OCI-LY7 (cell line): ENCODE measurements at places on chromosomes 3 and 15. TPM values are rescaled to one million over a fixed set of nuclear protein-coding genes. Genes with fewer than 3 reads are reported as not detected.

The TMCO5A gene
- not detected in 2 replicates for total RNA-seq

DNA sequence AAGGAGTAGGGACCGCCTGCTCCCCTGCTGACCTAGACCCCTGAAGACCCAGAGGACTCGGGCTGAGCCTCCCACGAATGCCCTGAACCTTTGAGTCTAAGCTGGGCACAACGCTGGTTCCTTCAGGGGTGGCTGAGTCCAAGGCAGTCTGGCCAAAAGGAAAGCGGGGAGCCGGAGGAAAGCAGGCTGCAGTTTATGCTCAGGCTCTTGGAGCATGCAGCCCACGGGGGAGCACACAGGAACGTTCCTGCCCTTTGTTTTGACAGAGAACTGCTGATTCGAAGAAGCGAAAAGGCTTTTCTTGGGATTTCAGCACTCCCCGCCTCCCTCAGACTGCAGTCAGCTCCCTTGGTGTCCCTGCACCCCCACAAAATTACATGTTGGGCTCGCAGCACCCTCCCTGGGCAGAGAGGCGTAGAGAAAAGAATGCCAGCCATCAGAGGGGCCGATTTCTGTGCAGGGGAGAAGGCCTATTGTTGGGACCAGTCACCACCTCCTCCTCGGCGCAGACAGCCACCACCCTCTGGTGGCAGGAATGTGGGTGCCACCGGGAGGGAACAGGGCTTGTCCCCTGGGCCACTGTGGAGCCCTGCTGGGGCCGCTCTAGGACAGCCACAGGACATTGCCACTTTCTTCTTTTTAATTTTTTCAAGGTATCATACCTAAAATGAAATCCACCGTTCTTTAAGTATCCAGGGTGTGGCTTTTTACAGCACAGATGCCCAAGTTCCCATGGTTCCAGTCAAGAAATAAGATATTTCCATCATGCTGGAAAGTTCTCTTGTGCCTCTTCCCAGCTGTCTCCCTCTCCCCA, 72.2 kb downstream of the SMAD6 start:
- peak; percentile 71 for DNase-seq

The KCNMB3 gene
- not detected in 2 replicates for total RNA-seq

DNA sequence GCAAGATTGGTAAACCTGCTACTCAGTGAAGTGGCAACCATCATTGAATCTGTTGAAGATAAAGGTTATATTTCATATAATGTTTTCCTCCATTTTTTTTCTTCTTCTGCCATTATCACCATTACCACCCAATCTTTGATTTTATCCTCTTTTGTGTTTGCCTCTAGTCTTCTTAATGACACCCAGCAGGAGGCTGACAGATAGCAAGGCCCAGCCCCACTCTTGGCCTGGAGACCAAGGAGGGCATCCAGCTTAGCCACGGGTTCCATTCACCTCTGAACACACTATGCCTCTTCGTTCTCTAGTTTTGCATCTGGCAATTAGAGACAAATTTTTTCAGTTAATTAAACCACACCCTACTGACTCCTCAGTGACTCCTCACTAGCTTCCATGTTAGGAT, 129.7 kb downstream of the TPRG1 start:
- no peak for DNase-seq

The GP5 gene
- total RNA-seq = not detected in 2 replicates

DNA sequence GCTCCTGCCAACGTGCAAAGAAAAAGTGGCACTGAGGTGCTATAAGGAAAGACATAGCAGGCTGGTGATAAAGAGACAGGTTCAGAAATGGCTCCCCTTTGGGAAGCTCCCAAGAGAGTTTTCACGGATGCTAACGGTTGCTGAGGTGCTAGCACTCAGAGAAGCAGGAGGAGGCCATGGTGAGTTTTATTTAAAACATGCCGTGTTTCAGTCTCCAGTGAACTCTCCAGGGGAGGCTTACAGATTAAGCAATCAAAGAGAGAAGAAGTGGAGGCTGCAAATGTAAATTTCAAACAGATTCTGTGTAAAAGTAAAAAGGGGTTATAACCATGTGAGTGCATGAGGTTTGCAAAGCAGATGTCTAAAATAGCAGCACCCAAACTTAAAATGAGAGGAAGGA, 346.2 kb downstream of the NTRK3 start:
- DNase-seq = no peak

- no peak for DNase-seq
Observed at GRCh38 chr3:178353006-178353694, 183.1 kb upstream of the KCNMB2 start.

DNA sequence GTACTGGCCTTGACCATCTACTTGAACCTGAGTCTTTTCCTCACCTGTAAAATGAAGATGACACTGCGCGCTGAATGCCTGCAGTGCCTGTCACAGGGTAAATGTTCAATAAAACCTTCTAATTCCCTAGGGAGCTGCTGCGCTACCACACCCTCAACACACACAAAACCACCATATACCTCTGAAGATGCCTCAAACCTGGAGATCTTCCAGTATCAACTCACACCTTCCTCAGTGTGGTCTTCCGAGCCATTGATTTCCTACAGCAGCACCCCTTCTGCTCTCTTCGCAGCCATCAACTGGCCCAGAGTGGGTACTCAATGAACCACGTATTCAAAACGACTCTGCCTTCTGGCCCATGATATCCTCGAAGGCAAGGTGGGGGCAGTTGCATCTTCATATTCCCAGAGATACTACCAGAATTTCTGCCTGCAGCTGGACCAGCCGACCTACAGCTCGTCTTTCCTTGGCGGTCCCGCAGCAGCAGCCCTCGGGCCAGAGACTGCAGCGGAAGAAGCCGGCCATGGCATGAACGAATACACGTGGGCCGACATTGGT, 695 bp downstream of the RPL32 start:
- peak; percentile 63 for DNase-seq

GRCh38 chr3:101414121-101414520, 93.7 kb upstream of the IMPG2 start:
- no peak for DNase-seq

GRCh38 chr3:5002174-5002870, 23.1 kb downstream of the BHLHE40 start:
- no peak for DNase-seq

DNA sequence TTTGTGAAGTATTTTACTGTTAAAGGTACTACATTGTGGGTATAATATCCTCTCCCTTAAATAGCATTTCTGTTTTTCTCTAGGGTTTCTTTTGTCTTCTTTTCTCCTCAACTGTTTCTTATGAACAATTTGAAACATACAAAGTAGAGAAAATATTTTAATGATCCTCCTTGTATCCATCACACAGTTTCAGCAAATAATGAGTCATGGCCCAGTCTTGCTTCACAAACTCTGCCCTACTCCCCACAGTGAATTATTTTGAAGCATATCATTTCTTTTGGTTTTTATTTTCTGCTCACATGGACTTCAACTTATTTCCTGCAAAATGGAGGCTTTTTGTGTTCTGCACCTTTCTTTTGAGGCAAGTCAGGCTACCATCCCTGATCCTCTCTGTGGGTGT, 6.1 kb upstream of the SCAANT1 start:
- DNase-seq = no peak

- no peak for DNase-seq
Observed at GRCh38 chr15:46751303-46751702, 966.0 kb upstream of the SEMA6D start.

The AADACL2 gene
- not detected in 2 replicates for total RNA-seq

DNA sequence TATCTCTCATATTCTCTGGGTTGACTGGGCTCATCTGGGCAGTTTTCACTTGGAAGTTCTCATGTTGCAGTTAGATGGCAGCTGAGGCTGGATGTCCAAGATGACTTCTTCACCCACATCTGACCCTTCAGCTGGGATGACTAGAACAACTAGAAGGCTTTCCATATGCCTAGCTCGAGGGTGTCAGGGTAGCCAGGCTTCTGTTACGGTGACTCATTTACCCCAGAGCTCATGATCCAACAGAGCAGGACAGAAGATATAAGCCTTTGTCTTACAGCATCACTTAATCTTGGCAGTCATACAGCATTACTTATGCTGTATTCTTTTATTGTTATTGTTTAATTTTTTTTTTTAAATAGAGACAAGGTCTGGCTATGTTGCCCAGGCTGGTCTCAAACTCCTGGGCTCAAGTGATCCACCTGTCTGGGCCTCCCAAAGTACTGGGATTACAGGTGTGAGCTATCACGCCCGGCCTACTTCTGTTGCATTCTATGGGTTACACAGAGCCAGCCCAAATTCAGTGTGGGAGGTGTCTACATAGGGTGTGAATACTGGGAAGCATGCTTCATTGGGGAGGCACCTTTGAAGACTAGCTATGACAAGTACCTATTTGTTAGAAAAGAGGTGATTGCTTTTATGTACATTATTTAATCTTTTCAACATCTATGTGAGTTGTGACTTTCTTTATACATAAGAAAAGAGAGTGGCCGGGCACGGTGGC, 10.7 kb downstream of the HMCES start:
- DNase-seq = no peak

DNA sequence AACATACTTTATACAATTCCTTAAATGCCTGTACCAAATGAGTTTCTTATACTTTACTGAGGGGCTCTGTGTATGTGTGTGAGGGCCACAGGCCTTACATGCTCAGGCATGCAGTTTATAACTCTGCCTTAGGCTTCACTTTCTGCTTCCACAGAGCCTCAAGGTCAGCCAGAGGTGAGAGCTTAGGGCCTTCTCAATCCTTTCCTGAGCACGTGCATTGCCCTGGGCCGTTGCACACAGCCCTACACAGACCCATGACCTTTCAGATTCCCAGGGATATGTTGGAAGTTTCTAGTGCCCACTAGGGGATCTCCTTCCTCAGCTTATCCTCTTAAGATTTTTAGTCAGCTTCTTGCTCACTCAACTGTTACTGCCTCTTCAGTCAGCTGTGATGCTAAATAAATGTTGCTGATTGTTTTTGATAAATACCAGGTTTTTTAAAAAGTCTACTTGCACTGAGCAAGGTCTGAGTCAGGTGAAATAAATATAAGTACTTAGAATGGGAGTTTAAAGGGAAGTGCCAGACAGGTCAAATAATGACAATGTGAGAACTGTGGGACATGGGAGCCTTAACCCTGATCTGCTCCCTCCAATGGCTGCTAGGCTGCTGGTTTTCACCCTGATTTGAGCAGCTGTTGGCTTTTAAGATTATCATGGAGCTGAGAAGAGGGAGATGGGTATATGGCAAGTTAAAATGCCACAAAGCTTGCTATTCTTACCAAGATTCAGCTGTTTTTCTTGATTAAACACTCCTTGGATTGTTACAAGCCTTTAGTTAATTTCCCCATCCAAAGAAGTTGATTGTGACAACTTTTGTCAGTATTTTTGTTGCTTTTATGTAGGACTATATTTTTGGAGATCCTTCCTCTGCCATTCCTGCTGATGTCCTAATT, 169.5 kb downstream of the PLD1 start:
- DNase-seq = no peak

DNA sequence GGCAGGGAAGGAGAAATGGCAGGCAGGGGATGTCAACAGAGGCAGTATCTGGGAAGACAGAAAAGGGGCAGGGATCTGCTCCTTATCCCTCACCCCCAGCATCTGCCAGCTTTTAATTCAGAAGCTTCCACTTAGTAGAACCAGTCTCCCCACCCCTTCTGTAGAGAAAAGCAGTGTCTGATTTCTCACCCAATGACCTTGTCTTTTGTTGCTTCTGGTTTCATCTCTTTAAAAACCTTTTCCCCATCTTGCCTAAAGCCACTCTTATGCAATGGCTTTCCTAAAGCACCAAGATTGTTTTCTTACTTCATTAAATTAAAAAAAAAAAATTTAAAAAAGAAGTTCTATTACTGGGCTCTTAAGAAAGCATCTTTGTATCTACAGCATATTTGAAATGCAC, 27.8 kb downstream of the ARHGEF3 start:
- DNase-seq = no peak

The WDR93 gene
- total RNA-seq = not detected in 2 replicates

The IL17RB gene
- 0.33 and 0.57 TPM in 2 replicates for total RNA-seq

- no peak for DNase-seq
Observed at GRCh38 chr3:45817831-45818522, 21.6 kb upstream of the SLC6A20 start.

The TTC23 gene
- 7.6 and 7.8 TPM in 2 replicates for total RNA-seq

DNA sequence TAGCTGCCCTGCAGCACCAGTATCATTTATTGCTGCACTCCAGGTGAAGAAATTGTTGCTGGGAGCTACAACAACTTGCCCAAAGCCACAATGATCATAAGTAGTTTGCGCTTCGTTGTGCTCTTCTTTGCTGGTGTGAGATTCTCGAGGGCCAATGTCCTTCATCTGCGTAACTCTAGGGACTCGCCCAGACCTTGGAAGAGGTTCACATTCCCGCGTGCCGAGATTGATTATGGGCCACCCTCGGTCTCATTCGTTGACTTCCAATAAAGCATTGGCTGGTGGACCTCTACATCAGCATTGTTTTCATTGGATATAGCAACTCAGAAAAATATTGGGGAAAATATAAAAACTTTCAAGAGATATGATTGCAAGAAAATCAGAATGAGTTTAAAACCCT, 423 bp upstream of the PHLDB2 start:
- no peak for DNase-seq

- DNase-seq = peak; percentile 39
Observed at GRCh38 chr15:33994005-33994615, 25.8 kb downstream of the CHRM5 start.

DNA sequence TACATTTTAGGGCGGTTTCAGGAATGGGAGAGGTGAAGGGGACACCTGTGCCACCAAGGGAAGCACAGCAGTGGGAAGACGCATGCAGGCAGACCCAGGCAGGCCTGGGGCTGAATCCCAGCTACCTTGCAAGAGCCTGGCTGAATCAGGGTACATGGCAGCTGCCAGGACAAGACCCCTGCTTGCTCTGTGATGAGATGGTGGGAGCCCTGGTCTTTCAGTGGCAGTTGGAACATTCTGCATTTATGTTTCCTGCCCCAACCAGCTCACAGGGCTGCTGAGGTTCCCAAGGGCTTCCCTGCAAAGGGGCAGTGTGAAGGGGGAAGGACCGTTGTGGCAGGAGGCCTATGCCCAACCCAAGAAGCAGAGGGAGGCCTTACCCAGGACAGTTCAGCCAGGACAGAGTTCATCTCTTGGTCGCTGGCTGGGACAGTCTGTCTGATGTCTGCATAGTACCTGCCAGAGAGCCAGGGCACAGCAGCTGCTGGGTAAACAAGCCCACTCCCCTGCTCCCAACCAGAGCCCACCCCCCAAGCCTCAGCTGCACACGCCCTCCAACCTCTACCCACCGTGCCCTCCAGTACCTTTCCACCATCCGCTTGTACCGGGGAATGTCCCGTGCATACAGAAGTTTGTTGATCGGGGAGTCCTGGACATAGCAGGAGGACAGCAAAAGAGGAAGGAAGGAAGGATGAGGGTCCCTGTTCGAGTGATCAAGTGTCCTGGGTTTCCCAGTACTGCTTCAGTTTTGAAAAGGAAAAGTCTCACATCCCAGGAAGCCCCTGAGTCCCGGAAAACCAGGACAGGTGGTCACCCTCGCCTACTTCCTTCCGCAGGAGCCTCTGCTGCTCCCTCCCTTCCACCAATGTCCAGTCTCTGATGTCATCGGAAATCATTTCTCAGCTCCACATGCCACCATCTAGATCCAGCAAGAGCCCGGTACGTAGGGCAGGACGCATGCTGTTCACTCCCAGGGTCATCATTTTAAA, 23.1 kb downstream of the PLXNB1 start:
- DNase-seq = no peak

- no peak for DNase-seq
Observed at GRCh38 chr3:139463466-139463865, 12.8 kb downstream of the RBP2 start.
